Activated CD4-positive, alpha-beta T cell treated with anti-CD3 and anti-CD28 coated beads for 4 hours (primary cell): ENCODE measurements at places on chromosomes 5 and 9.

- DNase-seq, result no peak
Observed at GRCh38 chr9:80020530-80020929, 448.8 kb downstream of the TLE4 start.

DNA sequence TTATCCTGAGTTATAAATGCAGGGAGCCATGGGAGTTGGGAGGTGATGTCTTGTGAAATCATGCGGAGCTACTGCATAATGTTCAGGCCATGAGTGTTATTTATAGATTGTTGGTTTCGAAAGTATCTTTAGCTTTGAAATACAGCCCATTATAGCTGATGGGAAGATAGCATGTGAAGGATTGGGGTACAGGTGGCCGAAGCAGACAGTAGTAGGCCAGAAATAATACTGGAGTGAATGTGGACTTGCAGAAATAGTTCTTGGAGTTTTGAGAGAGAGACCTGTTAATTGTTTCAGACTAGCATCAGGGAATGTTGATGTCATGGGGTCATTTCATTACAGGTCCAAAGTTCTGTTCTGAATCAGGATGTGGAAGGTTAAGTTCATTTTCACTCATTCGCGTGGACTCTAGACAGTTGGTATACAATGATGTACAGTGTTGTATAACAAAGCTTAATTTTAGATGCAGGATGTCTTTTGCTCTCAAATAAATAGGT is 3.8 kb downstream of the ATP6V1G1 start:
- DNase-seq, result no peak

GRCh38 chr5:138601444-138601843 is 26.2 kb upstream of the HSPA9 start:
- DNase-seq, result no peak

GRCh38 chr9:94164806-94165549 is 80.7 kb downstream of the PTPDC1 start:
- no peak for DNase-seq

DNA sequence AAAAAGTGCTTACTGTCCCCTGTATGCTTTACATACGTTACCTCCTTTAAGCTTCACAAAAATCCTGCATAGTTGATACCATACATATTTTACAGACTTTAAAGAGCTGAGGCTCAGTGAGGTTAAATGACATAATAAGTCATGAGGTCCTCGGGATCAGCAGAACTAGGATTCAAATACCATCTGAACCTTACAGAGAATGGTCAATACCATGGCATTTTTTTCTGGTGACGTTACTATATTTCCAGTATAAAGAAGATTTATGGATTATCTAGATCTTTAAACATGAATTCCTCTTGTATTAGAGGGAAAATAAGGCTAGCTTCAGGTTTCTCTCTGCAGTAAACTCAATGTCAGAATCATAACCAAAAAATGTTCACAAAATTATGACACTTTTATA is 153.7 kb upstream of the GPR151 start:
- no peak for DNase-seq

DNA sequence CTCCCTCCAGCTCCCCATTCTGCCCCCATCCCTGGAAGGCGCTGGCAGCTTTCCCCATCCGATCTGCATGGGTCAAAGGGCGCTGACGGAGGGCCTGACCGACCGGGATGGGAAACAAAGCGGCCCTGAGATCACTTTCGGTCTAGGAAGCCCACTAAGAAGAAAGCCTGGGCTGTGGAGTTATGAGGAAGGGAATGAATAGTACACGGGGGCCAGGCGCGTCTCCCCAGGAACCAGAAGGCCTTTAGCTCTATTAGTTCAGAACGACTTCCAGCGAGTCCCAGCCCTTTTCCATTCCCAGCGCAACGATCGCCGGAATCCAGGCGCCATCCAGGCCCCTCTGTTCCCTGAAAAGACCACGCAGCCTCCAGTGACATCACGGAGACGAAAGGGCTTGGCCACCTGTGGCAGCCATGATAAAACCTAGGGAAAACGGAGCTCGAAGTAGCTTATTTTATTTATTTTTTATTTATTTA is 70.1 kb upstream of the CCDC180 start:
- DNase-seq, result no peak

- no peak for DNase-seq
Observed at GRCh38 chr9:78010445-78010844, 21.2 kb downstream of the GNAQ start.

- DNase-seq, result no peak
Observed at GRCh38 chr5:168879929-168880328, 300.8 kb upstream of the PANK3 start.

DNA sequence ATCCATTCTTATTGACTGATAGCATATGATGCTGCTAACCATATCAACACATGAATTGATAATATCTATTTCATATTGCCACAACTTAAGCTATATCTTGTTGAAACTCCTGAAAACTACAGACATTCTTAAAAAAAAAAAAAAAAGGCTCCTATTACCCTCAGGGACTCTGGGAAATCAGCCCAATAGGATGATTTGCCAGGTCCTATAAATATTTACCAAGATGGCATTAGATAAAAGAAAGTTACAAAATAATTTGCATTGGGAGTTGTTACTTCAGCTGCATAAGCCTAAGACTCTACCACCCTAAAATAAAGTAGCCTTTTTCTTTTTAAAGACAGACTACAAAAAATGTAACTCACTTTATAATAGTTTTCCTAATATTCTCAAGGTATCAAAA is 84.4 kb downstream of the CDO1 start:
- no peak for DNase-seq

DNA sequence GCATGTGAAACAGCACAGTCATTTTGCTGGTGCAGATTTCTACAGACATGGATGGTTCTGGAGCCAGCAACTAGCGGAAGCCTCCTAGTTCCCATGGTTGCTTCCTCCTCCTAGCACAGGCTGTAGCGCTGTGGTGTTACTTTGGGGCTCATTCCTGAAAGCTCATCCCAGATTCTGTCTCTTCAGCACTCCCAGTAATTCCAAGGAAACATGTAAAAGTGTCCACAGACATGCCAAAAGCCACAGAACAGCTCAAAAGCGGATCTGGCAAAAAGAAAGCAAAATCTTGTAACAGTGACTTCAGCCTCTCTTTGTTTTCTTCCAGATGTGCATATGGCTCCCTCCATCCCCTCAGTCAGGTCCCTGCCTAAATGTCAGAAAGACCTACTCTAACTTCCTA is 144.1 kb downstream of the CEP120 start:
- DNase-seq, result no peak

- no peak for DNase-seq
Observed at GRCh38 chr5:113526421-113526820, 12.9 kb downstream of the YTHDC2 start.

DNA sequence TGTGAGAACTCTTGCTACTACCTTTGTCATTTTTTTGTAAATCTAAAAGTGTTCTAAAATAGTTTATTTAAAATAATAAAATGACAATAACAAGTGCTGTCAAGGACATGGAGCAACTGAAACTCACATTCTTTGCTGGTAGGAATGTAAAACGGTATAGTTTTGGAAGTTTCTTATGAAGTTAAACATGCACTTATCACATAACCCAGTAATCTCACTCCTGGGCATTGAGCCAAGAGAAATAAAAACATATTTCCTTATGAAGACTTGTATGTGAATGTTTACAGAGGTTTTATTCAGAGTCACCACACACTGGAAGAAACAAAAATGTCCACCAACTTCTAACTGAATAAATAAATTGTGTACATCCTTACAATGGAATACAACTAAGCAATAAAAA is 46.0 kb upstream of the COL15A1 start:
- no peak for DNase-seq

DNA sequence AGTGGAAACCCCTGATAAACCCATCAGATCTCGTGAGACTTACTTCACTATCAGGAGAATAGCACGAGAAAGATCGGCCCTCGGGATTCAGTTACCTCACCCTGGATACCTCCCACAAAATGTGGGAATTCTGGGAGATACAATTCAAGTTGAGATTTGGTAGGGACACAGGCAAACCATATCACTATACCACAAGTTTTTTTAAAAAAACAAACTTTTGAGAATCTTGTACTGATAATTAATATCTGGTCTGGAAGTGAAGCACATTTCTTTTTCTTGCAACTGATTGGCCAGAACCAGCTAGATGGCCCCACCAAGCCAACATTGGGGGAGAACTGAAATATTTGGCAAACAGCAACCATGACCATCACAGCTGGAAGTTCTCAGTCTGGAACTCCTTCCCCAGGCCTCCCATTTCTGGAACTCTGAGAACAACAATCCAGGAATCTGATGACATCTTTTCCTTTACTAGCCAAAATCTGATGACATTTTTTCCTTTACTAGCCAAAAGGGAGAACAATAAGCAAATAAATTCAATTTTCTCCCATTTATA is 51.8 kb upstream of the CDKN2B start:
- no peak for DNase-seq

GRCh38 chr5:132473668-132474067 is 16.9 kb downstream of the IRF1 start:
- no peak for DNase-seq

- no peak for DNase-seq
Observed at GRCh38 chr9:136455043-136456002, 15.7 kb upstream of the INPP5E start.

DNA sequence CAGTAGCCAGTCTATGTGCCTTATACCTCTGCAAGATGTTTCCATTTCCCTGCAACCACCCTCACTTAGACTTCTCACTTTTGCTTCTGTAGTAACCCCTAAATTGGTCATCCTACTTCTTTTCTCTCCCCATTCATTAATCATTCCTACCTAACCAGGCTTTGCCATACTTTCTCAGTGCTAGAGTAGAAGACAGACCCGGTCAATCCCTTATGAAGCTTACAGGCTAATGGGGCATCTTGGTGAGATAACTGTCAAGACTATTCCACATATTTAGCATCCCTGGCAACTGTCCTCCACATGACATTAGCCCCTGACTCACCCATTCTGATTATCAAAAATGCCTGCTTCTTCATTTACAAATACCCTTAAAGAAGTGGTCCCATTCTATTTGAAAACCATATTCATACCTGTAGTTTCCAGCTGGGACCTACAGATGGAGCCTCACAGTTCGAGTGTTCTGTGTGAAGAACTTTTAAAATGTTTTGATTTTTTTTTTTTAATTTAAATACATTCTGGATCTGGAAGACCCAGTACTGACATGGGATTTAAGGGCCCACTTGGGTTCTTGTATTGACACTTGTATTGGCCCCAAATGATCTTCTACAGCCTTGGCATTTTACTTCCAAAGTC is 21.0 kb downstream of the F2RL2 start:
- no peak for DNase-seq

- DNase-seq, result no peak
Observed at GRCh38 chr9:37382982-37383357, 39.5 kb upstream of the GRHPR start.

- no peak for DNase-seq
Observed at GRCh38 chr5:96658272-96658671, 3.9 kb upstream of the CAST start.

DNA sequence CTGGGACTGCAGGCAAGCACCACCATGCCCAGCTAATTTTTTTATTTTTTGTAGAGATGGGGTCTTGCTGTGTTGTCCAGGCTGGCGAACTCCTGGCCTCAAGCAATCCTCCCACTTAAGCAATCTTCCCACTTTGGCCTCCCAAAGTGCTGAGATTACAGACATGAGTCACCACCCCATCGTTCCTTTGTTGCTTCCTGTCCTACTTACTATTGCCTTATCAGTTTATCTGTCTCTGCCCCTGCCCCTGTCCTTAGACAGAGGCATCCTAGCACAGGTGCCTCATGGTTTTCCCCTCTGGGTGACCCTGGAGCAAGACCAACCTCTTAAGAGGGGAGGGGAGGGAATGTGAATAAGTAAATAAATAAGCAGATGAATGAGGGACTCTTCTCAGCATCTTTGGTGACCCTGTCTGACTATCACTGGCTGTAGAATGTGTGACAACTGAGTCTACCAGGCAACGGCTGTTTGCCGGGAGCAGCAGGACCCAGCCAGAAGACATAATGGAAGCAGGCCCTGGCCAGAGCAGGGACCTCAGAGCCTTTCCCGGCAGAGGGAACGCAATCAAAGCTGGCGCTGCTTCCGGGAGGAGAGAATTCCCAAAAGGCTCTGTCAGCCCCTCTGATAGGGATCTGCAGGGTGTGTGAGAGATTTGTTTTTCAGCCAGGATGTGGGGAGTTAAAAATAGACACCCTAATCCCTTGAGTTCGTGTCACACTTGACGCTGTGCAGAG is 43.8 kb upstream of the DAB2IP start:
- DNase-seq, result no peak

DNA sequence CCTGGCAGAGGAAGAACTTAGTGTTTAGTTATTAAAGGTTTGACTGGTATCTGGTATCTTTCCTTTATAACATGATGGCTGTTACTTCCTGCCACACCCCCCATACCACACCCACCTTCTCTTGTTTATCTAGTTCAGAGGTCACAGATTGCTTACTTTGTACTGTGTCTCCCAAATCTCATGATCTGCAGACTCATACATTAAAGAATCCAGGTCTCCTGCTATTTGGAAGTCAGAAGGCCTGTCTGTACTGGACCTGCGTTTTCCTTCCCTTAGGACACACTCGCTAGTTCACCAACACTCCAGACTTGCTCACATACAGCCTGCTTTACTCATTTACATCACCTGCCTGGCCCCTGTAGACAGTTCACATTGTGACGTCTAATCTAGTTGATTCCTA is 39.3 kb downstream of the NUDT12 start:
- DNase-seq, result no peak

DNA sequence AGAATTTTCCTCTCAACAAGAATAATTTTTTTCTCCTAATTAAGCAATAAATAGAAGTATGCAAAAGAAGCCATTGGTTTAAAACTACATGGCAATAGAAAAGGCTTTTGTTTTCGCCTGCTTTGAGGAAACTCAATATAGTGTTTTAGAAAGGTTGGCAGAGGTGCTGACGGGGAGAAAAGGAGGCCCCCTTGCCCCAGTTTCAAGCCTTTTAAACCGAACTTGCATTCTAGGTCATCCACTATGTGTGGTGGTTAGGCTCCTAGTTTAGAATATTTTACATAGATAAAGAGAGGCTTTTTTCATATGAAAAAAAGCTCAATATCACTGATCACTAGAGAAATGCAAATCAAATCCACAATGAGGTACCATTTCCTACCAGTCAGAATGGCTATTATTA is 33.5 kb upstream of the CEMIP2 start:
- DNase-seq, result no peak

GRCh38 chr5:120817044-120817985 is 353.2 kb downstream of the PRR16 start:
- no peak for DNase-seq
